ENCODE measurements at places on chromosomes 5 and 9.

- no peak for DNase-seq
These were observed 74.7 kb downstream of the PPARGC1B start for GRCh38 chr5:149804478-149805450.

- DNase-seq: no peak
These were observed 28.2 kb upstream of the SMAD5 start for GRCh38 chr5:136104306-136104965.

DNA sequence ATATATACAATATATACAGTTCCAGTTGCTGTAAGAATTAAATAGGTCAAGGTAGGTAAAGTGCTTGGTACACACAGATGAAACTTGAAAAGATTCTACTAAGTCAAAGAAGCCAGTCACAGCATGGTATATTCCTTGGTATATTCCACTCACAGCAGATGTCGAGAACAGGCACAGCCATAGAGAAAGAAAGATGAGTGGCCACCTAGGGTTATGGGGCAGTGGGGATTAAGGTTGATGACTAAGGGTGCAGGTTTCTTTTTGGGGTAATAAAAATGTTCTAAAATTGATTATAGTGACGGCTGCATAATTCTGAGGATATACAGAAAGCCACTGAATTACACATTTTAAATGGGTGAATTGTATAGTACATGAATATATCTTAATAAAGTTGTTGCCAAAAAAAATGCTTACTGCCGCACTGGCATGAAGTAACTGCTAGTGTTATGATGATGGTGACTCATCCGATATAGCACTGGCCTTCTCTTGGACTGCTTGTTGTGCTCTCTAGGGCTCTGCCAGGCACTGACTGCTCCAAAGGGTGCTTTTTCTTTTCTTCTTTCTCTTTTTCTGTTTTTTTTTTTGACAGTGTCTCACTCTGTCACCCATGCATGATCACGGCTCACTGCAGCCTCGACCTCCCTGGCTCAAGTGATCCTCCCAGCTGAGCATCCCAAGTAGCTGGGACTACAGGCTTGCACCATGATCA lies 23.5 kb downstream of the TBC1D2 start:
- DNase-seq: no peak

GRCh38 chr5:99929806-99930135 lies 605.4 kb upstream of the FAM174A start:
- no peak for DNase-seq

DNA sequence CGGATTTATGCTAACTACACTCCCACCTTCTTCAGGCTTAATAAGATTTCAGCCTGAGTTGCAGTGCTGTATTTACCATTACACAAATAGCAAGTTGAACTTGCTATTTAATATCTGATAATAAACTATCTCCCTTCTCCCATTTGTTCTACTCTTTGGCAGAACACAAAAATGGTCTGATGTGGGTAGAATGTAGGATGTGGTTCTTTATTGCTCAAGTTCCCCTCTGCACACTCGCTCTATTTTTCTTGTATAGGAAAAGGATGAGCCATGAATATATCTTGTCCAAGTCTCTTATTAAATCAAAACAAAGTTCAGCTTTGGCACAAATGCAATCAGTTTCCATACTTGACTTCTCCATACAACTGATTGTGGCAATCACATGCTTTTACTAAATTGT lies 37.2 kb upstream of the KIF2A start:
- DNase-seq: no peak

DNA sequence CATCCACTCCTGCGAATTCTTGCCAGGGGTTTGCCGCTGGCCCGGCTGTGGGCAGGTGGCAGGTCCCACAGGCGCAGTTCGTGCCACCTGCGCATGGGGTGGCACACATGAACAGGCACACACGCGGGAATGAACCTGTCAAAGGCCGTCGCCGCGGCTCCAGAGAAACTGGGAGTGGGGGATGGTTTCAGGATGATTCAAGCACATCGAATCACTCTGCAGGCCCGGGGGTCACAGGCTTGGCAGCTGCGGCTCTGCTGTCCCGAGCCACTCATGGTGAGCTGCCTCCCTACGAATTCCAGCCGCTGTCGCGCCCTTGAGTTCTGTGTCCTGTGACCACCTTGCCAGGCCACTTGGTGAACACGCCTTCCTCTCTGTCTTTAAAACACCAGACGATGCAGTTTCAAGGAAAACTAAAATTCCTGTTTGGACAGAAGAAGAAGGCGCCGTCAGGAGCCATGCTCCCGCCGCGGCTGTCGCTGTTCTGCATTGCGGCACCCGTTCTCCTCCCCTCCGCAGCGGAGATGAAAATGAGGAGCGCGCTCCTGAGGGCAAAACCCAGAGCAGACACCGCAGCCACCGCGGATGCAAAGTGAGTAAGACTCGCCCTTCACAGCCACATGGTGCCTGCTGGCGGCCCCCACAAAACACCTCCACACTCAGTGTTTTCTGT lies 15.4 kb upstream of the EXOC3 start:
- DNase-seq: no peak

Data from NCI-H1436 treated with DMSO at 0.1 percent for 48 hours (cell line).